ENCODE measurements at places on chromosomes 2 and 18.

DNA sequence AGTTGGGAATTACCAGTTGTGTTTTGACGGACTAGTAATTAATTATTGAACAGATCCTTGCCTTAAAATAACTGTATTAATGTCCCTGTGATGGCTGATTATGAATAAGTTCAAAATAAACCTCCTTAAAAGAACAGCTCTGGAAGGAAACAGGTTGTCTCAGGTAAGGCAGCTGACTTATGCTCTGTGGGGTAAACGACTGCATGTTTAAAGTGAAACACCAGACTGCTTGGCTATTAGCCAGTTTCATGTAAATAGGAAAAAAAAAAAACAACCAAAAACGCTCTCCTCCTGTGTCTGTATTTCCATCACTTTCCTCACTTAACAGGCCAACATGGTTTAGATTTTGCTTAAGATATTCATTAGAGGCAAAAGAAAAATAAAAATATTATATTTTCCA, 243.6 kb downstream of the TMEM182 start:
- DNase-seq = no peak

DNA sequence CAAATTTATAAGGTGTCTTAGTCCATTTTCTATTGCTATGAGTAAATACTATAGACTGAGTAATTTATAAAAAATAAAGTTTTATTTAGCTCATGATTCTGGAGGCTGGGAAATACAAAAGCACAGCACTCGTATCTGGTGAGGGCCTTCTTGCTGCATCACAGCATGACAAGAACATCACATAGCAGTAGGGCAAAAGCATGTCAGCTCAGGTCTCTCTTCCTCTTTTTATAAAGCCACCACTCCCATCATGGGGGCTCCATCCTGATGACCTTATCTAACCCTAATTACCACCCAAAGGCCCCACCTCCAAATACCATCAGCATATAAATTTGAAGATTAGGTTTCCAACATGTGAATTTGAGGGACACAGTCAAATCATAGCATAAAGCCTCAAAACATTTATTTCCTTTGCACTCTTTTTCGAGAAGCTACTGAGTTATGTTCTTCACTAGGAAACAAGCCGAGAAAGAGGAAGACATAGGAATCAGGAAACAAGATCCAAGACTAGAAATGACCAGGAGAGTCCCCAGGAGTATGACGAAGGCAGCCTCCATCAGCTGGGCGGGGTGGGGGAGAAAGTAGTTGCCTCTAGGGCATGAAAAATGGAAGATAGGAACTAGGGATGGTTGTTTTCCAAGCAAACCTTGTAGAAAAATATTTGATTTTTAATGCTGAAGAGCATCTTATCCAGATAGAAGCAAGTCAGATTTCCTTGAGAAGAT, 24.1 kb upstream of the NABP1 start:
- no peak for DNase-seq

- DNase-seq = peak; percentile 78
These were observed 433.8 kb upstream of the ID2 start for GRCh38 chr2:8247905-8248622.

- DNase-seq = no peak
These were observed 212.3 kb downstream of the MGAT5 start for GRCh38 chr2:134466141-134466540.

DNA sequence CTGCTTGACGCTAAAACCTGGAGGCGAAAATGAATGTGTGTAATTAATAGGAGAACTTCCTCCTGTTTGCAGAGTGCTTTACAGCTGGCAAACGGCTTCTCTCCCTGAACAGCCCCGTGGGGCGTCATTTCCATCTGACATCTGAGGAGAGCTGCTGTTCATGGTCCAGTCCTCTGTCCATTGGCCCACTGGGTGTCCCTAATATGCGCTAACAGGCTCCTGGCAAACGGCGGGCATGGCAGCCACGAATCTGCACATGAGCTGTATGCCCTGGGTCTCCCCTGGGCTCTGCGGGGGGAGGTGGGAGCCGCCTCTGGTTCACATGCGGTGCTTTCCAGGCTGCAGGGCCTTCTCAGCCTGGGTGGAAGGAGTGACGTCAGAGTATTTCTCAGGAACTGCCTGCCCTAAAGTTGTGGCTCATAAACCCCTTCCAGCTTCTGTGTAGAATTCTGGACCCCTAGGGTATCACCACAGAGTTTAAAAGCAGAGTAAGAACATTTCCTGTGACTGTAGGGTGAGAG, 73.2 kb downstream of the LRRFIP1 start:
- DNase-seq = peak; percentile 34

DNA sequence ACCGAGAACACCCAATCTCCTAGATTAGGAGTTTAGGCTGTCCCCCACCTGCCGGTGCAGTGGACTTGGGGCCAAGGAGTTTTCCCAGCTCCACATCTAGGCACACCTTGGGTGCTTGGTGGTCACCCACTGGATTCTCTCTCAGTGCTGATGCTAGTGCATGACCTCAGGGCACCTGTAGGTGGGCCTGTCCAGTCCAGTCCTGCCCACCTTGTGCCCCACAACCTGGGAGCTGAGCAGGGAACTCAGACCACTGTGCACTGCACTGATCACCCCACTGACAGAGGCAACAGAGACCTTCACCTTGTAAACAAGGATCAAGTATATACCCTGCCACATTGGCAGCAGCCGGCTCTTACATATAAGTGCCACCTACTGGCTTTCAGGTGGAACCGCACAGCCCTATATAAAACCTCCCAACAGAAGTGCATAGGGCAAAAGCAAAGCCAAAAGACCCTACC, 12.7 kb upstream of the CDH19 start:
- DNase-seq = no peak

GRCh38 chr18:811182-811891, 705 bp downstream of the YES1 start:
- DNase-seq = no peak

DNA sequence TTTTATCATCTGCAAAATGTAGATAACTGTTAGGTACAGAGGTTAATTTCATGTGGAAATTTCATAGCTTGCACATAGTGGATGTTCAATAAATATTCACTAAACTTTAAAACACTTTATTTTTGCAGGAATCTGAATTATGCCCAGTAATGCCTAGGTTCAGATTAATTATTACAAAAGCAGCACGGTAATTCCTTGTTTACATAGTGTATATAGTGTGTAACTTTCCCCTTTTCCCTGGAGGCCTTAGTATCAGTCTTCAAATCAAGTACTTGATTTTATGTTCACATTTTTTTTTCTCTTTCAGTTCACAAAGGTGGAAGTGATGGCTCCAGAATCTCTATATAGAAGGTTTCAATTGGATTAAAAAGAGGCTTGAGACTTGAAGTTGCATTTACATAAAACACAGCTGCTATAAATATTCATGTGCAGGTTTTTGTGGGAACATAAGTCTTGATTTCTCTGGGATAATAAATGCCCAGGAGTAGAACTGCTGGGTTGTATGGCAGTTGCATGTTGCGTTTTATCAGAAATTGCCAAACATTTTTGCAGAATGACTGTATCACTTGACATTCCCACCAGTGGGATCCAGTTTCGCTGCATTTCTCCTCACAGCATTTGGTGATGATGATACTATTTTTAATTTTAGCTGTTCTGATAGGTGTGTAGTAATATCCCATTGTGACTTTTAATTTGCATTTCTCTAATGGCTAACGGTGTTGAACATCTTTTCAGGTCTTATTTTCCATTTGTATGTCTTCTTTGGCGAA, 27.6 kb upstream of the LGALSL start:
- no peak for DNase-seq

- DNase-seq = no peak
These were observed 2.8 kb downstream of the ETAA1 start for GRCh38 chr2:67399831-67400489.

GRCh38 chr18:41543815-41544214, 411.2 kb upstream of the PIK3C3 start:
- DNase-seq = no peak

Data from AG08395 (cell line).